Stimulated activated CD8-positive, alpha-beta memory T cell treated with anti-CD3 and anti-CD28 coated beads, Interleukin-15, amount 100 ng/mL, for 24 hours (primary cell): ENCODE measurements at places on chromosomes 4 and X.

- no peak for DNase-seq
Observed at GRCh38 chr4:2942532-2943363, 20.5 kb downstream of the NOP14 start.

DNA sequence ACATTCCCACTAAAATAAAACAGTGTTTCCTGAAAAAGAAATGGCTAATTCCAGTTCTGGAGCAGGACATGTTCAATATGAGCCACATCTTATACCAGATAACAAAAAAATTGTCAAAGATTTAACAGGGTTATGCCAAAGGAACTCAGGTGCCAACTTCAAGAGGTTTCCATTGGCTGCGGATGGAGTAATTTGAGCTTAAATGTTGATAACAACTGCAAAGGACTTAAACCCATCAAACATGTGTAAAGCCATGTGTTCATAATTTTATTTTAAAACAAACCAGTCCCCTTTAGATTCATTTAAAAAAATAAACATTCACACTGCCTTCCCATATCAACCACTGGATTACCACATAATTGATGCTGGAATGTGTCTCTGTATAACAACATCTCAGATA is 156.4 kb upstream of the PCDH18 start:
- DNase-seq, result no peak

DNA sequence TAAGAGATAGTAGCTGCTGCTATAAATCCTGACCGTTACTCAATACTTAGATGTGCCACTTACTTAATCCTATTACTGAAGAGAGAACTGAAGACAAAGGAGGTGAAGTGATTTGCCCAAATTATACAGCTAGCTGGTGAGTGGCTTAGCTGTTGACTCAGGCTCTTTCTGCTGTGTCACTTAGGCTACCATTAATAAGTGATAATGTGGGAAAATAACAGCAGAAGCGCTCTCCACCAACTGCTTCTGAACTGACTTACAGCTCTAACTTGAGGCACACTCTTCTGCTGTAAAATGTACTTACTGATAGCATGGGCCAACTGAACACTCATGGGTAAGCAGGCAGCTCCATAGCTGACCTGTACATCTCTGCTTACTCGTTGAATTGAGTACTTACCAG is 7.5 kb upstream of the KLHL5 start:
- no peak for DNase-seq

DNA sequence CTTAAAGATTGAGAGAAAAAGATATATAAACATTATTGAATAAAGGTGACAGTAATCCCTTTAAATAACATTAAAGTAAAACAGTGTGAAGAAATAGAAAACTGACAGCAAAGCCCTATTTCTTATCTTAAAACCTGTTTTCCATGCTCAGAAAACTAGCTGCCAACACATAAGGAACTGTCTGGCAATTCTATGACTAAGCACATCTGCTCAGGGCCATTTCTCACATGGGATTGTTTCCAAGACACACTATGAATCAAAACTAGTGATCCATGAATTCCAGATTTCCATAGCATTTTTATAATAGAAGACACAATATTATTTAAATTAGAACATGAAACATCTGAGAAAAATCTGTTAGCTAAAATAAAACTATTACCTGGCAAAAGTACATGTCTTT is 113.4 kb downstream of the SCLT1 start:
- DNase-seq, result no peak

DNA sequence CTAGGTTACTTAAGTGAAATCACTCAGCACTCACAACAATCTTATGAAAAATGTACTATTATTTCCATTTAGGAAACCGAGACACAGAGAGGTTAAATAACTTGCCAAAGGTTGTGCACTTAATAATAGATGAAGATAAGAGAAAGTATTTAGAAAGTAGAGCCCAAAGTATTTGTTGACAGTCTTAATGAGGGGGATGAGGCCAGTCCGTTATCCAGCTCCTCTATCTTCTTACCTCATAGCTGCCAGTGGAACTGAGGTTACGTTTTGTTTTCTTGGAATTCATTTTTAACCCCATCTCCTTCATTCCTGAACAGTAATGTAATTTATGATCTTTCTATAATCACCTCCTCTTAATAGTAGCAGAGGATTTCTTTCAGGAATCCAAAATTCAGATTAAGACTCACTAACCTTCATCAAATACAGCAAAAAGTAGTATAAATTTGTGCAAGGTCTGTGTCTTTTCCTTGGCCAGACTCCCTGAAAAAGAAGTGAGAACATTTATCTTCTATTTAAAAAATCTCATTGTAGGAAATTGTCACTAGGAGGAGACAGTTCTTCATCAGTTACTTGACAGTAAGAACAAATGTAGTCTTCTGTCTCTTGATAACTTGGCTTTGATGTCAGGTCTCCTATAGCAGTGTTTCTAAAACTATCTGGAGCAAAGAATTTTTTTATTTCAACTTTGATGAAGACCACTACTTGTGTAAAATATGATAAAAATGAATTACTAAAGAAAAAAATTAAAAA is 35.5 kb downstream of the F8 start:
- DNase-seq, result no peak

- DNase-seq, result no peak
Observed at GRCh38 chr4:102606846-102607450, 105.8 kb downstream of the NFKB1 start.

- DNase-seq, result no peak
Observed at GRCh38 chr4:16043642-16044498, 40.0 kb downstream of the PROM1 start.

DNA sequence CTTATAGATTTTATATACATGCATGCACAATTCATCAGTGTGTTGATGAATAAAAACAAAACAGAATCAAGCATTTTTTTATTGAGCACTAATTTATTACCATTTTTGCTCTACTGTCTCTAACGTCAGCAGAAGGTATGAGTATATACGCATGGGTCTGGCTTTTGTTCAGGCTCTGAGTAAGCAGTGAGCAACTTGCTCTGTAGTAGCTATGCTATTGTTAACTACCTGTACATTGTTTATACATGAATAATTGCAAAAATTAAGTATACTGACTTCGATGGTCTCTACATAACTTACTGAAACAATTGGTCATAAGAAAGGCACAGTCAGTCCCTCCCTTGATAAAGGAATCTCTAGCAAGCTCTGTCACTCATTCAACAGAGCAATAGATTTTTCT is 122.9 kb downstream of the RS1 start:
- DNase-seq, result no peak

GRCh38 chr4:165398570-165398969 is 19.8 kb downstream of the CPE start:
- no peak for DNase-seq

DNA sequence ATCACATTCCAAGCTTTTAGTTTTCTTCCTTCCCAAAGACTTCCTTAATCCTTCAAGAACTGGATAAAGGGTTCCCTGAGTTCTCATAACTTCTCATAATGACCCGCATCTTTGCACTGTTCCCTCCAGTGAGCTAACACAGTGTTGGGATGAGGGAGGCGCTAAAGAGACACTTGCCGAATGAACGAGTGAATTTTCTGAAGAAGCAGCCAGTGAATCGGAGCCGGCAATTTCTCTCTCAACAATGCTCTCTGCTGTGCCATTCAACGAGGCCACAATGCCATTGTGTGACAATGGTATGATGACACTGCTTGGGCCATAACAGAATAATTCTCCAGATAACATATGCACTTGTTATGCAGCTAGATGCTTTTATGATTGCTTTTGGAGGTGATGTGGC is 51.4 kb upstream of the ZFP42 start:
- DNase-seq, result no peak

GRCh38 chrX:132818638-132819037 is 139.8 kb downstream of the HS6ST2 start:
- DNase-seq, result no peak

- no peak for DNase-seq
Observed at GRCh38 chr4:112288455-112288854, 2.8 kb upstream of the TIFA start.

DNA sequence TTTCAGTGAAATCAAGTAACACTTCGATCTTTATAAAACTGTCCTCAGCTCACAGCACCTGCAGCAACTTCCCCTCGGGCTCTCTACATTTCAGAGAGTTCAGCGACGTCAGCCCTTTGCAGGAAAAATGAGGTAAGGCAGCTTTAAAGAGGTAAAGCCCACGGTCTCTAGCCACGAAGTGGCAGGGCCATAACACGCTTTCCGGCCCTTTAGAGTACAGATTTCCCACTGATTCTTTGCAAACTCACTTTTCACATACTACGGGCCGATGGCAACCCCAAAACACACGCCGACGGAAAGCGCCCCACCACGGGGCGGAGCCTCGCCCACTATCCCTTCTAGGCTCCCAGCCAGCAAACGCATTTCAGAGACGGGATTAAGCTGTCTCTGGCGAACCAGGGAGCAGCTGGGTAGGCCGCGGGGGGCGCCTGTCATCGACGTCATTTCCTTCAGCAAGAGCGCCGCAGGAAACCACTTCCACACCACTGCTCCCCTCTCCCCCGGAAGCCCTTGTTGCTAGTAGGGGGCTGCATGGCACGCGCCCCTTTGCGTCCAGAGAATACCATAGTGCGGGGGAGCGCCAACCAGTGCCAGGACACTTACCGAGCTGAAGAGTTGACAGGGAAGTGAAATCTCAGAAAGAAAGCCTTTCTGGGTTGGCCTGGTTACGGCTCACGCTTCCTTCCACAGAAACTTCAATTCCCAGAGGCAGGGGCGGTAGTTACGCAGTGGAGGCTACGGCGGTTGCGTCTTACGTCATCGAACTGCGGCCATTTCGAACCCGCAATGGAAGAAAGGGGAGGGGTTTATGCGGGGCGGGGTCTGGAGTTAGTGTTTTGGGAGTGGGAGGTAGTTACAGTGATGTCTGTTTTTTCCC is at the start of gene TRMT10A:
Gene TRMT10A, minus strand, starts transcription at position 730 of the 877 bp plus-strand sequence. CDS start 4,701 bp downstream, outside the sequence.
- DNase-seq, result peak; percentile 87

DNA sequence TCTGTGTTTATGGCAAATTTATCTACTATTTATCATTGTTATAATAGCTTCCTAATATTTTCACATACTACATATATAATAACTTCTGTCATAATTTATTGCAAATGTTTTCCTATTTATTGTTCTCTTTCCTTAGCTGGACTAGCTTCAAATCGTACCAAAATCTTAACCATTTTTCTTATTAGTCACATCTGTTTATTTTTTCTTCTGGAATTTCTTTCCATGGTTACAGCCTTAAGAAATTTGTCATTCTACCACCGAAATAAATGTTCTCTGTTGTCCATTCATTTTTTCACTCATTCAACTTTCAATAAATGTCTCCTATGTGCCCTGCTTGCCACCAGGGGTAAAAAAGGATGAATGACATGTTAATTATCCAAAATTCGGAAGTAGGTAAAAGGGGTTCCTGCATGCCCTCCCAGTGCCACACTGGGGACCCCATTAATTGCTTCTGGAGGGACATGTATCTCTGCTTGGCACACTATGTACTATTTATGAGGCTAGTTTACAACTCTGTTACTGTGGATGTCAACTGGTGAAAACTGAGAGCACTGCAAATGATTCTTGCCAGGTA is 182.1 kb downstream of the SH3KBP1 start:
- DNase-seq, result no peak

DNA sequence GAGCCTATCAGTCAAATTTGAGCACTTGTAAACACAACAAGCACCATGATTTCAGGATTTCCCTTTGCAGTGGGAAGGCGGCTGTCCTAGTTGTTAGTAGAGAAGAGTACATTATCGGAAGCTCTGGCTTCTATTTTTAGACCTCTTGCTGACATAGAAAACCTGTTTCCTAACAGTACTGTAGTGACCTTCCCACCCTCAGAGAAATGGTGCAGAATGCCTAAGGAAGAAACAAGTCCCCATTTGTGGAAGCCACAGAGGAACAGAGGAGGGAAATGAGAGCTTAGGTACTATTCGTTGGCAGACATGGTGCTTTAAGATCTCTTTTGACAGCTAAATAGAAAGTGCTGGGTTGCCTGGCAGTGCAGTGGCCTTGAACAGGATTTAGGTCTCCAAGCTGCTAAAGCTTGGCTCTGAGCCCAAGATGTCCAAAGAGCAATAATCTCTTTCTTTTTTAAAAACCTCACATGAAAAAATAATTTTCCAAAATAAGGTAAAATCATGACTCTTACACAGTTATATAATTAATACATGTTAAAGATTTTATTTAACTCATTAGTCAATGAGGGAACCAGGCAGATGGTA is 24.9 kb downstream of the GLRA2 start:
- DNase-seq, result no peak

GRCh38 chrX:39736216-39737211 is 361.2 kb downstream of the BCOR start:
- no peak for DNase-seq

DNA sequence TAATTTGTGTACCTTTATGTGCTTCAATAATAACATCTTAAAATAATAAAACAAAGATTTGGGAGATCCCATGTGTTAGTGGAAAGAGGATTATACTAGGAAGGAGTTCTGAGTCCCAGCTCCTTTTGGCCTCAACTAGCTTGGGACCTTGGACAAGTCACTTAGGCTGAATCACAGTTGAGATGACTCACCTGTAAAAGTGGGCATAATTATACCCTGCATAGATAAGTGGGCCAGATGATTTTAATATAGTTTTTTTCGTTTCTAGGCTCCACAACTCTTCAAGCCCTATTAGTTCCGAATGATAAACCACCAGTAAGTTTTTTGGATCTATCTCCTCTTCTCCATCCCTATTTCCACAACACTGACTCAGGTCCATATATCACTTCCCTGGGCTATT is 131.8 kb downstream of the ENOX2 start:
- DNase-seq, result no peak

DNA sequence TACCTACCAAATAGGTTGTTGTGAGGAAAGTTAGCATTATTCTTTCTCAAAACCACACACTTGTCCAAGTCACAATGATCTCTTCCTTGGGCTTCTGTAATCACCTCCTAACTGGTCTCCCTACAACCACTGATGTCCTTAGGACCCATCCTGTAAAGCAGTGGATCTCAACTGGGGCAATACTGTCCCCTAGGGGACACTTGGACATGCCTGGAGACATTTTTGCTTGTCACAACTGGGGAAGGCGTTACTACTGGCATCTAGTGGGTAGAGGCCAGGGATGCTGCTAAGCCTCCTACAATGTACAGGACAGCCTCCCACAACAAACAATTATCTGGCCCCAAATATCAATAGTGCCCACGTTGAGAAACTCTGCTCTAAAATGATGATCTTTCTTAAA is 118.7 kb upstream of the AP1S2 start:
- DNase-seq, result no peak

GRCh38 chr4:128871948-128872347 is 62.4 kb downstream of the JADE1 start:
- DNase-seq, result no peak

- DNase-seq, result no peak
Observed at GRCh38 chr4:39470402-39470801, 11.5 kb downstream of the LIAS start.

- DNase-seq, result no peak
Observed at GRCh38 chrX:155215443-155216178, 649 bp upstream of the VBP1 start.

DNA sequence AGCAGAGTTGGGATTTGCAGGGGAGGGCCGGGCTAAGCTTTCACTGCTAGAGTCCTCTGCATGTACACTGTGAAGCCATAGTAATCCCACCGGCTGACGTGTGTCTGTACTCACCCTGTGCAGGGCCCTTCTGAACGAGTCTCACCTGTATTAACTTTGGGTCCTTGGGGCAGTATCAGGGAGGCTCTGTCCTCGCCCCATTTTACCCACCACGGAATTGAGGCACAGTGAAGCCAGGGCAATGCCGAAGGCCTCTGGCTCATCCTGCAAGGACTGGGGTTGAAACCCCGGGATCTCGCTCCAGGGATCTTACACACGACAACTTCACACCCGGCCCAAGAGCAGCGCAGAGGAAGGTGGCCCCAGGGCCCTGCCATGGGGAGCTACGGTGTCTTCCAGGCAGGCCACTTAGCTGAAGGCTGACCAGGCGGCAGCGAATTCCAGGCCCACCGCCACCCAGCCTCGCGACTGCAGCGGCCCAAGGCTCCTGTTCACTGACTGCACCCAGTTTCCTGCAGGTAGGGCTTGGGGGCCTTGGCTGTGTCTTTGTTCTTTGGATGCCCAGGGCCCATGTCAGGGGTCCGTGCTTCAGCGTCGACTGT is 75.5 kb upstream of the ADRA2C start:
- no peak for DNase-seq
